ENCODE measurements at places on chromosomes 2 and 18.

DNA sequence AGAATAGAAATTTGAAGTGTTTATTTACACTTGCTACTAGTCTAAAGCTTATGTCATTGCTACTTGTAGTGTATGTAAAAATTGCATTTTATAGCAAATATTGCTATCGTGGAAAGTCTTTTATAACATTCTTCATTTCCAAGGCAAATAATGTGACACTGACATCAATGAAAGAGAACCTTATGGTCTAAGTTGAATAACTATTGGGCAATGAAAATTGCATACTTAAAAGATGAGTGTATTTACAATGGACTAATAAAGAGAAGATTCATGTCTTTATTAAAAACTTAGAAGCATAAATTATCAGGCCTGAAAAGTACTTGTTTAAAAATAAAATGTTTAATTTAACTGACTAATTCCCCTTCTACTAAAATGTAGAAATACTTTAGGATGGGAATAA, 82.2 kb downstream of the LRP1B start:
- no peak for DNase-seq

GRCh38 chr18:44896846-44897245, 216.2 kb downstream of the SETBP1 start:
- no peak for DNase-seq

DNA sequence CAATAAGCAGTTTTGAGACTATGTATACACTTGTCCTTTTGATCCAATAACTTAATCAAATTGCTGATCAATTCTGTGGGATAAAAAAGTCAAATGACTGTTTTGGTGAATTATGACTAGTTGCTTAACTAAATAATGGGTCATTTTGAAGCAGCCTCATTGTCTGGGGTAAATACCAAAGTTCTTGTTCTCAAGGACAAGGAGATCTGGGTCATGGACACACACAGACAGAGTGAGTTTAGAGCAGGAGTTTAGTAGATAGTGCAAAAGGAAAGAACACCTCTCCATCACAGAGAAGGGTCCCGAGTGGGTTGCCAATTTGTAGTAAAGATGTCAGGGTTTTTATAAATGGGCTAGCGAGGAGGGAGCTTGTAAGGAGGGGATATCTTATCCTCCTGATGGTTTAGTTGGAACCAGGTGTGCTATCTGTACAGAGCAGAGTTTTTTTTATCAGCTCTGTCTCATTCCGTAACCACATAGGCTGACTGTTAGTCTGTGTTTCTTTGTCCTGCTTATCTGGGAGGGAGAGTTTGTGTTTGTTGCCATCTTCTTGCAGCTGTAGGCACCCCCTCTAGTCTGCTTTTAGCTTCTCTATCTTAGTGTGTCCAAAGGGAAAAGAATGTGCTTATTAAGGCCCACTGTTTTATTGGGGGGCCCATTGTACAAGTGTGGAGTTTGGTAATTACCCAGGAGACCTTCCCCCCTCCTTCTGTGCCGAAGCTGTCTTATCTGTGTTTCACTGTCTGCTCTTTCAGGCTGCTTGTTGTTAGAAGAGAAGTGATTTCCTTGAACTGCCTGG, 48.7 kb upstream of the C1GALT1C1L start:
- no peak for DNase-seq

DNA sequence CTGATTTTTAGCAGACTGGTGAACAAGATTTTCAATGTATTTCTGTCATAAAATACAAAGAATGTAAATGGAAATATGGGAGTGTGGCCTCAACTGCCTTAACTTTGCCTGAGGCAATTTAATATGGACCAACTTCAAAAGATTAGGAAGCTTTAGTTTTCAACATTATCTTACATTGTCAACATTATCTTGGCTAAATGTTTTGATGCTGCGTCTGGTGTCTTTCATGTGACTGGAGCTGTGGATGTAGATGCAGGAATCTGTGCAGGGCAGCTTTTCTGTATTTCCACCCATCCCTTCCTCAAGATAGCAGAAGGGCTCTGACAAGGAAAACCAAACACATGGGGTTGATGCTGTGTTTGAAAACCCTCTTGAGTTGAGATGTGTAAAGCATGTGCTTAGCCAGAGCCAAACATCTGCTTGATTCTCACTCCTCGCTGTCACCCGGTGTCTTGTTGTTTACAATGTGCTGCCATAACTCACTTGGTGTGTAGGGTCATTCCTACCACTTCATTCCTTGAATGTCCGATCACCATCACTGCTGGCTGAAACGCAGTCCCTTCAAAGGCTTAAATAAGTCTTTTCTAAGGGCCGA, 33.0 kb downstream of the COPS8 start:
- no peak for DNase-seq

DNA sequence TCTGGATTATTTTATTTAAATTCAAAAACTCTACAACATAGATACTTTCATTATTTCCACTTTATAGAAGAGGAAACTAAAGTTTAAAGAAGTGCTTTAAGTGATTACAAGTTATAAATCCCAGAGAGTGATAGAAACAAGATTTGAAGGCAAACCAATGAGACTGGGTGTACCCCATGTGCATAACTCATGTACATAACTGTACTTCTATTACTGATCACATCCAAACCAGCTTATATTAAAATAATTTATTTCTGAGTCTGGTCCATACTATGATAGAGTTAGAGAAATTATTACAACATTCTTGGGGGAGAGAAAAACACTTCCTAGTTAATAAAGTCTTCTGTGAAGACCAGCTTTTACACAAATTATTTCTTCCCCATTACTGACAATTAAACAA, 221.4 kb downstream of the EXOC6B start:
- no peak for DNase-seq

- DNase-seq: no peak
These were observed 23.4 kb upstream of the REEP1 start for GRCh38 chr2:86360776-86361175.

DNA sequence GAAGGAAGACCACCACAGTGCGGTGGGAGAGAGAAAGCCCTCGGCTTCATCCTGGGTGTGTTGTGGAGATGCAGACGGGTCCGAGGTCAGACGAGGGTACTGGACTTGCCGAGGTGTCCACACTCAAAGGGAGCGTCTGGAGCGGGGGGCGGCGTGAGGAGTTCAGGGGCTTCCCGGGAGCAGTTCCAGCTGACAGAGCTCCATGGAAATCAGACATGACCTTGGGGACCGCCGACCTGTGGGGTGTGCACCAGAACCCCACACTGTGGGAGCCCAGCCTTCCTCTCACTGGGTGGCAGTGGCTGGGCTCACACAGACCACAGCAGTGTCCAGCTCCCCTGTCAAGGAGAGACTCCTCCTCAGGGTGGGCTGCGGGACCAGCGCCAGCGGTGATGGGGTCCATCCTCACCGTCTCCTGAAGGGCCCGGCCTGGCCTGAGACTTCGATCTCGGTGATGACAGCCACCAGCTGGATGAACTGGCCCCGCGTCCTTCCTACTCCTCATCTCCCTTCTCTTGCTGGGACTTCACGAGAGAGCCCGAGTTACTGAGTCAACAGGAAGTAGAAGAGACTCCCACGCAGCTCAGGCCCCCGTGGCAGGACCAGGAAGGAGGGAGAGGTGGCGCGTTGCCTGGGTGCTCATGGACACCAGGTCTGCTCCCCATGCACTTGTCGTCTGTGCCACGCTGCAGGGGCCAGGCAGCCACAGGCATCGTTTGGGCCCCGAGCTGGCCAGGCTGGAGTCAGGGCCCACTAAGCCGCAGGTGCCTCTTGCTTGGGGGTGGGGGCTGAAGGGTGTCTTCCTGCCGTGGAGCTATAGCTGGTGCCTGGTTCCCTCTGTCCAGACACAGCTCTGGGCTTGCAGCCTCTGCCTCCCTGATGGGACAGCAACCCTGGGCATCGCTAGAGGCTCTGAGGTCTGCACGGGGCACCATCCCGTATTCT, 101.9 kb upstream of the CTDP1 start:
- DNase-seq: peak; percentile 30

DNA sequence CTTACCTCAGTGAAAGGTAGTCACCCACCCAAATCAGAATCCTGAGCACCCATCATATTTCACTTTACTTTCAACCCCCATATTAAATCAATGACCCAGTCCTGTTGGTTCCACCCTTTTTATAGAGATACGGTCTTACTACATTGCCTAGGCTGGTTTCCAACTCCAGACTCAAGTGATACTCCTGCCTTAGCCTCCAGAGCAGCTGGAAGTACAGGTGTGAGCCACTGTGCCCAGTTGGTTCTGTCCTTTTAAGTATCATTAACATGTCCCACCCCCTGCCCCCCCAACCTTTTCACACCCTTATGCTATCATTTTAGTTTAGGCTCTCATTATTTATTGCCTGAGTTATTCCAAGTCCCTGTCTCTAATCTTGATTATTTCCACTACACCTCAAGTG, 28.7 kb downstream of the MSH6 start:
- no peak for DNase-seq

DNA sequence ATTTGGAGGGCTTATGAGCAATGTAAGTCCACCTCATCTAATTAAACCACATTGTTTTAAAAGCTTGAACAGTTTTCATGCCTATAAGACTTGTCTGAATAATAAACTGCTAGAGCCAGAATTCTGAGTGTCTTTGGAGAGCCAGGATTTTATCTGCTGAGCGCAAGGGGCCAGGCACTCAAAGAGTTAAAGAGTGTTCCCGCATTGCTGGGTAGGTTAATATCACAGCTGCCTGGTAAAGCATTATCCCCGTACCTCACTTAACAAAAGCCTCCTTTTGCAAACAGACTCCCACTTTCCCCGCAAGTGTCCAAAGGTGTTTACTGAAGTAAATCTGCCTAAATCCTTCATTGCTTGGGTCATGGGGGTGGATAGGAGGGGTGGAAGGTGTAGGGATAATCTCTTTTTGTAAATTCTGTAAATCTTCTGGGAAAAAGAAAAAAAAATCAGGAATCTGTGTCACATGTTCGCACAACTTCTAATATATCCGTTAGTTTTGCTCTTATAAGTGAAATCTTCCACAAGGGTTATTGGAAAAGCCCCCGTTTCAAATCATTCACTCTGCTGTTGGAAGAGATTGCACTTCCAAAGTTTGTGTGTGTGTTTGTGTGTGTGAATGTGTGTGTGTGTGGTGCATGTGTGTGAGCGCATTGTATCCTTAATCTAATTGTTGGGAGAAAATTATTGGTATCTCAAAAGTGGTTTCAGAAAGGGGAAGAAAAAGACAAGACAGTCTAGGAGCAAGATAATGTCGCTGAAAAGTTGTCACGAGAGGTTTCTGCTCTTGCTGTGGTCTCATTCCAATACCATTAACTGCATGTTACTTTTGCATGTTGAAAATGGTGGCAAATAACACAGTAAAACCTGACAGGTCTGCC, 10.7 kb downstream of the ZEB2 start:
- no peak for DNase-seq

GRCh38 chr2:169362118-169362893, at the start of gene LRP2:
LRP2 (minus strand) TSS chr2:169362534; CDS start chr2:169362399, 135 bp downstream.
- DNase-seq: peak; percentile 15

- no peak for DNase-seq
These were observed 160.2 kb downstream of the PMAIP1 start for GRCh38 chr18:60060026-60060425.
